C1 segment of cervical spinal cord (tissue), 14 donors: ENCODE measurements at places on chromosomes 7 and 10.
A peak's percentile ranks its signal among the peaks of the same experiment; 100 is the strongest.

- DNase-seq = no peak
These were observed 440.0 kb downstream of the DNAJB9 start for GRCh38 chr7:109009636-109010035.

DNA sequence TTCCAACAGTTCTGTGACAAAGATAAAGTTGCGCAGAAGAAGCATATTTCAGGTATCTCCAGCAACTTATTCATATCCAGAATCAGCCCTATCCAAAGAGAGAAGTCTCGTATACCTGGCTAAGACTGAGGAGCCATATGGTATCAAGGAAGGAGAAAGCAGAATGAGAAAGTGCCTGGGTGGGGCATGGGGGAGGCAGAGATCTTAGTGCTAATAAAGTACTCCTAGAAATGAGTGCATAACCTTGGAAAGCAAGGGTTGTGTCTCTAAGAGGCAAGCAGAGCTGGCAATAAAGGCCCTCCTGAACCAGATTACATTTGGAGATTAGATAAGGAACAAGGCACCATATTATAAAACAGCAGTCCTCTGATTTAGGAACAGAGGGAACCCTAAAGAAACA is 12.7 kb downstream of the TASOR2 start:
- DNase-seq = no peak

GRCh38 chr10:61175316-61175715 is 231.3 kb upstream of the RHOBTB1 start:
- no peak for DNase-seq

GRCh38 chr10:68562661-68563570 is 2.8 kb downstream of the TET1 start:
- no peak for DNase-seq

DNA sequence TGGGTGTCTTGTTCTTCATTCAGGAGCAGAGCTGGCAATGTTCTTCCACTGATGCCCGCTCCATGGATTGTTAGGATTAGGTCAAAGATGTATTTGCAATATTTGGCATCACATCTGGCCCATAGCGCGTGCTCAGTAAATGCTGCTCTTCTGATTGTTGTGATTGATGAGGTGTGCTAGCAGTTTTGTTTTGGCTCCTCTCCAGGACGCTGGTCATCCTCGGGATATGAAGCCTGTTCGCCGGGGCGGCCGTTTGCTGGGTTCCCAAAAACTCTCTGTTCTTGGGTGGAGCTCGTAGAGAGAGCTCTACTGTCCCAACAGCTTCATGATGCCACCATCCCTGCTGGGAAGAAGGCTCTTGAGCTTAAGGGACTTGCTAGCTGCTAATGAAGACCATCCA is 96.9 kb downstream of the XRCC2 start:
- no peak for DNase-seq

- DNase-seq = no peak
These were observed 84.9 kb downstream of the NPTX2 start for GRCh38 chr7:98702021-98702420.

GRCh38 chr7:155808549-155809331 is 3.5 kb downstream of the SHH start:
- DNase-seq = no peak

DNA sequence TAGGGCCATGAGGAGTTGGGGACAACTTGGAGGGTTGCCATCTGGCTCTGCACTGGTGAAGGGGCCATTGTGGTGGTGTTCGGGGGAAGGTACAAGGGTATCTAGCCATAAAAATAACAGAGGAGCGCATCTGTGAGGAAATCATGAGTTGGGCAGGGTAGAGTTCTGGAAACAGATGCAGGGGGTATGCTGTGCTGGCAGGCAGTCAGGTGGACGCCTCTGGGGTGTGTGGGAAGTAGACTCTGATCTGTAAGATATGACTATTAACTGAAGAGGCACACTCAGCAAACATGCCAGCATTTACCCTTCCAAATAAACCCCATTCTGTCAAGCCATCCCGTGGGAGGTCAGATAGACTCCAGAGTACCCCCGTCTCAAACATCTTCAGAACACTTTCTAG is 79.8 kb downstream of the CLEC2L start:
- DNase-seq = no peak

- DNase-seq = no peak
These were observed 102.7 kb downstream of the PDGFA start for GRCh38 chr7:416761-417624.

- no peak for DNase-seq
These were observed 108.6 kb downstream of the CDK6 start for GRCh38 chr7:92727755-92728154.

GRCh38 chr7:132430861-132431822 is 145.1 kb downstream of the PLXNA4 start:
- DNase-seq = no peak

GRCh38 chr7:80393786-80394185 is 118.1 kb downstream of the GNAT3 start:
- no peak for DNase-seq

DNA sequence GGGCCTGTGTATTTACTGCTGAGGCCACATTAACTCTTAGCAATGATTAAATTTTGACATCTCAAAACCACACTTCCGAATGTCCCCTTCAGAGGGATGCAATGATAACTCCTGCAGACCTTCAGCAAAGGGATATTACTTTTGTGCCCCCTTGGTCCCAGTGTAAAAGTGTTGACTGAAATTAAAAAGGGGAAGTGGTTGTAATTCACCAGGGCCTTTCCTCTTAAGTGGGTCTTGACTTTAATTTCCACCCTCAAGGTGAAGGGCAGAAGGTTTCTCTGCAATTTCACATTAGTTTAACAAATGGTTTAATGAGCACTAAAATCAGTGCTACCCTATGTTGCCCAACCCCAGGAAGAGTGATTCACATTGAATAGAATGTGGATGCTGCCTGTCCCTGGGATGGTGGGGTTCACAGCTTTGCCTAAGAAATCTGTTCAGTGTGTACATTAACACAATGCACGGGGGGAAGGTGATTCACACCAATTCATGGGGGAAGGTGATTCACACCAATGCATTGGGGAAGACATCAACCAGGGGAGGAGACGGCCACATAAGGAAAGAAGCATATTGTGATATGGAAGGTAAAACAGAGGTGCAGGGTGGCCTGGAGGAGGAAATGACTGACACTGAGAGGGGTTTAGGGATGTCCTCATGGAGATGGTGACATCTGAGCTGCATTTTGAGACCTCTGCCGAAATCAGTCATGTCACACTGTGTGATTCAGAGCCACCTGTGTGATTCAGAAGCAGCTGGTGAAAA is 19.4 kb upstream of the TNS3 start:
- no peak for DNase-seq

DNA sequence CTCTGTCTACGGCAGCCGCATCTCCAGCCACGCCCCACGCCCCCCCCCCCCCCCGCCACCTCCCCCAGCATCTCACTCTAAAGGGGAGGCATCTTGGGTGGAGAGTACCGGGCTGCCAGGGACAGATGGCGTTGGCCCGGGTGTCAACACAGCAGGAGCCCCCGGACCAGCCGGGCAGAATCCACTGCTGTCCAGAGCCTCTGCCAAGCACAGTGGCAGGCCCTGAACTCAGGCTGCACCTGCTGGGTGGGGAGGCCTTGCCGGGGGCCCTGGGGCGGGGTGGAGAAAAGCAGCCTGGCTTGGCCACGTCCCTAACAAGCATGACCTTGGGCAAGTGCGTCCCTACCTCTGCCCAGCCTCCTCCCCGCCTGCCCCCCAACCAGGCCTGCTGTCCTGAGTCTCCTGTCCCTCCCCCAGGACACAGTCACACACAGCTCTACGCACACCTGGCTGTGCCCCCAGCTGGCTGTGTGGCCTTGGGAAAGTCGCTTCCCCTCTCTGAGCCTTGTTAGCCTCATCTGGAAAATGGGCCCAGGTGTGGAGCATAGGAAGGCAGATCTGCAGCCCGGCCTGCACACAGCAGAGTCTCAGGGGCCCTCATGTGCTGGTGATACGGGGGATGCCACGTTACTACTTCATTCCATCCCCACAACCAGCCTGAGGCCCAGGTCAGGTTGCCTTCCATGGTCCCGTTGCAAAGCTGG is 45.2 kb downstream of the MICALL2 start:
- no peak for DNase-seq

DNA sequence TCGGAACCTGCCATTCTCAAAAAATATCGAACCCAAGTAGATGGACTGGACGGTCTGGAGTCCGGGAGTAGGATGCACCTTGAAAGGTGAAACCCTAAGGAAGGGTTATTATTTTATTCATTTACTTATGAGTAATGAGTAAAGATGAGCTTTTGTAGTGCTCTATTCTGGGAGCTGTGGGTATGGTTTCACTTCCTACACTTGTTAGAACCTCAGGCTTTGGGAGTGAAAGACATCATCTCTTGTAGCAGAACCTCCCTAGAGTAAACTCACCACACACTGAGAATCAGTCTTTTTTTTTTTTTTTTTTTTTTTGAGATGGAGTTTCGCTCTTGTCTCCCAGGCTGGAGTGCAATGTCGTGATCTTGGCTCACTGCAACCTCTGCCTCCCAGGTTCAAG is 389.4 kb upstream of the AUTS2 start:
- no peak for DNase-seq

GRCh38 chr7:68691261-68692216 is 906.7 kb upstream of the AUTS2 start:
- no peak for DNase-seq

GRCh38 chr7:105206985-105207384 is 181.7 kb downstream of the SRPK2 start:
- DNase-seq = no peak

- DNase-seq = no peak
These were observed 824.5 kb downstream of the TYW1 start for GRCh38 chr7:67821116-67821515.

GRCh38 chr7:70353946-70354335 is 755.7 kb downstream of the AUTS2 start:
- no peak for DNase-seq

DNA sequence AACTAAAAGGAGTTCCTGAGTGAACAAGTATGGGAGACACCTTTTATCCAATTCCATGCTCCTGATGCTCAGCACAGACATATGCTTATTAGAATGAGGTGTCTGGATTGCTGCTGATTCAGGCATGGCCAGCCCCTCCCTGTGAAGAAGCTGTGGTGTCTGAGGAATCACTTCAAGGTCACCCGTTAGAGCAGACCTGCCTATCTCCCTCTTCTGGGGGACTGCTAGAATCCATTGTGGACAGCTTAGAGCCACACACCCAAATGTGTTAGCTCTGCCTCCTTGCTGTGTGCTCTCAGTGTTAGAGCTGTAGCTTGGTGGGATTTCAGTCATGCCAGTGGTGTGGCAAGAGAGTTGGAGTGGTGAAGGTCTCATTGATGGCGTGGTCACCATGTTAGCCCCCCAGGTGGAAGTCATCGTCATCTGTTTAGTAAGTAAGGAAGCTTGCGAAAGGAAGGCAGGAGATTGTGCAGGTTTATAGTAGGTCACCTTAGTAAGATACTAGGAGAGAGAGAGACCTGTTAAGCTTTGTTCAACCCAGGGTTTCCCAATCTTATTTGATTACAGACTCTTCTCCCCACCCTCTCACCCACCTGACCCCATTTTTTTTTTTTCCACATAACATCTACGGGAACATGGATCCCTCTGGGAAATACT is 12.8 kb downstream of the PRXL2A start:
- no peak for DNase-seq

- peak; percentile 19 for DNase-seq
These were observed 4.9 kb downstream of the GCK start for GRCh38 chr7:44184206-44184872.

DNA sequence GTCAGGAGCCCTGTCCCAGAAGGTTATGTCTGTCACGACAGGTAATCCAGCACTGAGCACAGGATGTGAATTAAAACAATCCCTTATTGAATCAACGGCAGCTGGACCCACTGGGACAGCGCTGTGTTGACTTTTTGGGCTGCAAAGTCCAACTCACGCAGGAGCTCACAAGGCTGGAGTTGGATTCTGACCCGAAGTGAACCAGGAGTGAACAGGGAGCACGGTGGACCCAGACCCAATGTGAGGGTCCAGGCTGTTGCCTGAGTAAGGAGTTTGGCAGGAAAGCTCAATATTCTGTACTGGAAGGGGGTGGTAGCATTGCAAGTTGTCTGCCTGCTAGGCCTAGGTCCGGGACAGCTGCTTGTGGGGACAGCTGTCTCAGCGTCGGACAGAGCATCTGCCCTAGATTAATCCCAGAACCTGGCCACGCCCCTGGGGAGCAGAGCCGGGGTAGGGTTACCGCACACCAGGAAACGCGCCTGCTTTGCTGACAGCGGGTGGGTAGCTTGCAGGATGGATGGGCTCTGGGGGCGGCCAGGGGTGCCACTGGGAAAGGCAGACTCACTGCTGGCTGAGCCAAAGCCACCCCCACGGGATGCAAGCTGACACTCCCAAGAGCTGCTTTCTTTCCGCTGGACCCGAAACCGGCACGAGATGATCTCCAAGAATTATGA is 24.0 kb downstream of the COL26A1 start:
- DNase-seq = no peak

GRCh38 chr10:48492201-48492600 is 112.7 kb downstream of the ARHGAP22 start:
- no peak for DNase-seq

- no peak for DNase-seq
These were observed 133.8 kb upstream of the AGR3 start for GRCh38 chr7:17015598-17016031.

- no peak for DNase-seq
These were observed 44.3 kb downstream of the TCERG1L start for GRCh38 chr10:131266936-131267813.

DNA sequence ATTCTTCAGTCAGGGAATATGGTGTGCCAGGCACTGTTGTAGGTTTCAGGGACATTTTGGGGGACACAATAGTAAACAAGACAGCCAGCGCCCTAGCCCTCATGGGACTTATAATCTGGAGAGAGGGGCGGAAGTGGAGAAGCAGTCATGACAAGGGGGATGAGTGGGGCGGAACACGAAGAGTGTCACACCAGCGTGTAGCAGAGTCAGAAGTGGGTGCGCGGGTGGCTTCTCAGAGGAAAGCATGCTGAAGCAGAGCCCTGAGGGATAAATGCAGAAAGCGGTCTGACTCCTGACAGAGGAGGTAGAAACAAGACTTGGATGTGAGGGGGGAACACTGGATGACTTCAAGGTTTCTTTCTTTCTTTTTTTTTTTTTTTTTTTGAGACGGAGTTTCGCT is 160.3 kb upstream of the LYZL2 start:
- DNase-seq = no peak

GRCh38 chr10:119207713-119208552 is 562 bp downstream of the GRK5 start:
- peak; percentile 61 for DNase-seq

GRCh38 chr10:73998623-73998928 is 660 bp downstream of the VCL start:
- DNase-seq = no peak

DNA sequence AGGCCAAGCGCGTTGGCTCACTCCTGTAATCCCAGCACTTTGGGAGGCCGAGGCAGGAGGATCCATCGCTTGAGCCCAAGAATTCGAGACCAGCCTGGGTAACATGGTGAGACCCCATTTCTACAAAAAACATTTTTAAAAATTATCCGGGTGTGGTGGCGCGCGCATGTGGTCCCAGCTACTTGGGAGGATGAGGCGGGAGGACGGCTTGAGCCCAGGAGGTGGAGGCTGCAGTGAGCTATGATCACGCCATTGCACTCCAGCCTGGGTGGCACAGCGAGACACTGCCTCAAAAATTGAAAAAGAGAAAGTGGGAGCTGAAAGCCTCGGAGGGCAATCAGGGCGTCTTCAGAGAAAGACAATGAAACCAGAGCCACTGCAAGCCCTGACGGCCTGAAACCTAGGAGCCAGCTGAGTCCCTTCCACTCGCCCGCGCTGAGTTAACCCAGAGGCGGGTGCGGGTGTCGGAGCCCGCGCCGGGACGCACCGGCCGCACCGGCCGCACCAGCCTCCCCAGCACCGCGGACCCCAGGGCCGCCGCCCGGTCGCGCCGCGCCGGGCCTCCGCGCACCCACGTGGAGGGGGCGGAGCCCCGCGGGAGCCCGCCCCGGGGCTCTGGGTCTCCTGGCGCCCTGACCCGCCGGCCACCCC is 22.4 kb downstream of the ZFAND2A start:
- no peak for DNase-seq
